Naive thymus-derived CD4-positive, alpha-beta T cell (primary cell): ENCODE measurements at places on chromosomes 11 and 22. TPM values are rescaled to one million over a fixed set of nuclear protein-coding genes. Genes with fewer than 3 reads are reported as not detected.

CD82 gene
- polyA plus RNA-seq, result 63.1 TPM

KRTAP5-10 gene
- not detected for polyA plus RNA-seq

NOX4 gene
- polyA plus RNA-seq, result not detected

CAPN5 gene
- 5.8 TPM for polyA plus RNA-seq

DNA sequence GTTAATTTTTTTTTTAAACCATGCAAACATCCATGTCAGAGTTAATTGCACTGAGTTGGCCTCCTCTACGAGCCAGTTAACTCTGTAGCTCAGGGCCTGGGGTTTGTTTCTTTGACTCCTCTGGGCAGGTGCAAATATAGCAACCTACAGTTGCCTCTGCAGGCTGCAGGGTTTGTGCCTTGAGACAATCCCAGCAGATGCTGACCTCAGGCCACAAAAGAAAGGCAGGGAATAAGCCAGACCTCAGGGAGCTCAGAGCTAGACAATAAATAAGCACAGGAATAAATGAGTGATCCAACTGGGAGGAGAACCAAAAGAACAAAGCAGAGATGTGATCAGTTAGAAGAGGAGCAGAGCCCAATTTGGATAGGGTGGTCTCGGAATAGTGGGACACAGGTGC is 390.8 kb downstream of the SHANK2 start:
- H3K4me3 ChIP-seq, result no peak overlapping the region
- H3K4me1 ChIP-seq, result no peaks in the 10 kb centered on the region
- DNase-seq, result no peak
- no peaks in the 10 kb centered on the region for H3K27me3 ChIP-seq
- H3K36me3 ChIP-seq, result no peaks in the 10 kb centered on the region
- H3K27ac ChIP-seq, result no peak overlapping the region

DNA sequence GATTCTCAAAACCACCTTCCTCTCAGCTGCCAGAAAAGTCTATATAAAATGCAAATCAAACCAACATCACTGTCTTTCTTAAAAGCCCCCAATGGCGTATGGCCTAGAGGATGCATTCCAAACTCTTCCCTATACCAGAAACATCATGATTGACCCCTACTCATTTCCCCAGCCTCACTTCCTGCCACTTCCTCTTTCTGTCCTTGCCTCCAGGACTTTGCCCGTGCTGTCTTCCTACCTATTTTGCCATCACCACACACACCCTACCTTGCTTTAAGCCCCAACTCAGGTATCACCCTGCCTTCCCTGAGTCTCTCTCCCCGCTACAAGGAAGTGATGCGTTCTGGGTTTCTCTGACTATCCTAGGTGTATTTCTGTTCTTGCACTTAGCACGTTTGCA is 8.1 kb downstream of the POU2AF2 start:
- no peak for DNase-seq
- no peak overlapping the region for H3K27ac ChIP-seq
- H3K36me3 ChIP-seq, result no peaks in the 10 kb centered on the region
- H3K4me3 ChIP-seq, result no peak overlapping the region
- H3K4me1 ChIP-seq, result no peaks in the 10 kb centered on the region
- no peaks in the 10 kb centered on the region for H3K27me3 ChIP-seq

MOGAT2 gene
- polyA plus RNA-seq, result not detected

NXPE4 gene
- not detected for polyA plus RNA-seq
